Stimulated activated CD4-positive, alpha-beta T cell treated with anti-CD3 and anti-CD28 coated beads, Interleukin-4, amount 100 ng/mL, for 4 hours (primary cell): ENCODE measurements at places on chromosomes 13 and 19.

GRCh38 chr13:93805736-93806135 is 579.1 kb downstream of the GPC6 start:
- no peak for DNase-seq

GRCh38 chr13:72788831-72789230 is 6.9 kb downstream of the PIBF1 start:
- DNase-seq, result no peak

GRCh38 chr19:47179653-47180310 is 49.1 kb downstream of the SAE1 start:
- no peak for DNase-seq

DNA sequence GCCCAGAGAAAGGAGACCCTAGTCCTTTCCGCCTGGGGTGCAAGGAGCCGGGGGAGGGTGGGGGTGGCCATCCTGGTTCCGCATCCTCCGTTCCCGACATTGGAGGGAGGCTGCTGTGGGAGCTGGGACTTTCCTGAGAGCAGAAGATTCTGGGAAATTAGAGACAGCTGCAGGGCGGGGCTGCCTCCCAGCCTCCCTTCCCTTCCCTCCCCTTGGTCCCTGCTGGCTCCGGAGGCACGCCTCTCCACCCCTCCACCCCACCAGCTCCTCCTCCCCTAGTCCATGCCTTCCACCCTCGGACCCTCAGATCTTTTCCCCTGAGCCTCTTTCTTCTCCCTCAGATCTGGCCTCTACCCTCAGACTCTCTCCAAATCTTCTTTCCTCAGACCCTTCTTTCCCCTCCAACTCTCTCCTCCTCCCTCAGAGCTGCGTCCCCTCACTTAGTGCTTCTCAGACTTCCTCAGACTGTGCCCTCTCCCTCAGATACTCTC is 3.1 kb upstream of the BCL3 start:
- DNase-seq, result no peak

GRCh38 chr13:21009036-21009435 is 52.4 kb downstream of the LATS2 start:
- no peak for DNase-seq

GRCh38 chr19:18183529-18183928 is 9.5 kb upstream of the MPV17L2 start:
- DNase-seq, result no peak

DNA sequence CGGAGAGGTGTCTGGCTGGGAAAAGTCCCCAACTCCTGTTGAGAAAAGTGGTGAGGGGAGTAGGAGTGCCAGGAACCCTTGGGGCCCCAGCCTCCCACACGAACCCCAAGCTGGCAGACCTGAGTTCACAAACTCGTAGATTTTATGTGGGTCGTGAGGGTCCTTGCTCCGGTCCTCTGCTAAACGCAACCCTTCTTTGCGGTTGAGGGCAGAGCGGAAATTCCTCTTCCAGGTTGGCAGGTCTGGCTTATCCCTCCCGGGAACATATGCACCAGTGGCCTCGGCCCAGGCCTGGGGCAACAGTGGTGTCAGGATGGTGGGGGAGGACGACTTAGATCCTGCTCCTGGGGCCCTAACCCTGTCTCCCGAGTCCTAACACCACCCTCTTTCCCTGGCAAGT is 2.4 kb downstream of the IRF3 start:
- no peak for DNase-seq

DNA sequence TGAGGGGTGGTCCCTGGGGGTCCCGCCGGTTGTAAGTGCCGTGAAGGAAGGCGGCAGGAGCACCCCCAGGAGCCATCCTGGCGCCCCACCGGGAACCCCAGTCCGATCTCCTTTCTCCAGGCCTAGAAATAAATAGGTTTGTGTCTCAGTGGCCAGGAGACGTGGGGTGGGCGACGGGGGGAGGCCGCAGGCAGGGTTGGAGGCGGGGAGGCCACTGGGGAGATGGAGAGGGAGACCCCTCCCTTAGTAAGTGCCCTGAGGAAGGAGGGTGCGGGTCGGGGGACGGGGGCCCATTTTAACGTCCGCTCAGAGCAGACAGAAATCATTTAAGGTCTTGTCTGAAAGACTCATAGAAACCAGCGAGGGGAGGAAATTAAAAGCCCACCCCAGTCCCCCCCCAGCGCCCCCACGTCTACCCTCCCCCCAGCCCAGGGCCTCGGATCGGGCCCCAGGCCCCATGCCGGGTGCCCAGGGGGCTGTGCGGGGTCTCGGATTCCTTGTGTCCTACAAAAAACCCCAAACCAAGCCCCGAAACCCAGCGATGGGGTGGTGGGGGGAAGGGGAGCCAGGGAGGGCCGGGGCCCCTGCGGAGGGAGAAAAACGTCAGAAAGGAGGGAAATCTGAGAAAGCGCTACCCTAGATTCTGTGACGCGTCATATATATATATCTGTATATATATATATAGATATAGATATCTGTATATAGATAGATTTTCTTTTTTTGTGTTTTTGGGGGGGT is 19.6 kb downstream of the ZBTB7A start:
- DNase-seq, result no peak

DNA sequence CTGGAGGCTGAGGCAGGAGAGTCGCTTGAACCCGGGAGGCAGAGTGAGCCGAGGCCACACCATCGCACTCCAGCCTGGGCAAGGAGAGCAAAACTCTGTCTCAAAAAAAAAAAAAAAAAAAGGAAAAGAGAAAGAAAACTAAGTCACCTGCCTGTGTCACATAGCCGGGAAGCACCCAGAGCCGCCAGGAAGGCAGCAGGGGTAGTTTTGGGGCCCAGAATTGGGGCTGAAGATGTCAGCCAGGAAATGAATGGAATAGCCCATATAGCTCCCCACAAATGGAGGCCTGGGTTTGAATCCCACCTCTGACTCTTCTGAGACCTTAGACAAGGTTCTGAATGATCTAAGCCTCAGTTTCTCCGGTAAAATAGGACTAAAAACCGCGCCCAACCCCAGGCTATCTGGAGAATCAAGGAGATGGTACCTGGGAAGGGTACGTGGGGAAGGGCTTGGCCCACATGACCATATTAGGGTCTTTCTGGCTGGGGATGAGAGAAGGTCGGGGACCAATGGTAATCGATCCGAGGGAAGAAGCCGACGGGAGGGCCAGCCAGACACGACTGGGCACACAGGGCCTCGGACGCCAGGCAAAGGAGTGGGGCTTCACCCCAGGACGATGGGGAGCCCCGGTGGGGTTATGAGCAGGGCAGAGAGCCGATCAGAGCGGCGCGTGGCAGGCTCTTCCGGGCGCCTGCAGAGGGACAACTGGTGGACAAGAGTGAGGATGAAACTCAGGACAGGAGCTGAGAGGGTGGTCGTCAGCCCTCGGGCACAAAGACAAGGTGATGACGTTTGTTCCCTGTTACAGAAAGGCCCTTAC is 14.4 kb downstream of the CCDC124 start:
- no peak for DNase-seq

DNA sequence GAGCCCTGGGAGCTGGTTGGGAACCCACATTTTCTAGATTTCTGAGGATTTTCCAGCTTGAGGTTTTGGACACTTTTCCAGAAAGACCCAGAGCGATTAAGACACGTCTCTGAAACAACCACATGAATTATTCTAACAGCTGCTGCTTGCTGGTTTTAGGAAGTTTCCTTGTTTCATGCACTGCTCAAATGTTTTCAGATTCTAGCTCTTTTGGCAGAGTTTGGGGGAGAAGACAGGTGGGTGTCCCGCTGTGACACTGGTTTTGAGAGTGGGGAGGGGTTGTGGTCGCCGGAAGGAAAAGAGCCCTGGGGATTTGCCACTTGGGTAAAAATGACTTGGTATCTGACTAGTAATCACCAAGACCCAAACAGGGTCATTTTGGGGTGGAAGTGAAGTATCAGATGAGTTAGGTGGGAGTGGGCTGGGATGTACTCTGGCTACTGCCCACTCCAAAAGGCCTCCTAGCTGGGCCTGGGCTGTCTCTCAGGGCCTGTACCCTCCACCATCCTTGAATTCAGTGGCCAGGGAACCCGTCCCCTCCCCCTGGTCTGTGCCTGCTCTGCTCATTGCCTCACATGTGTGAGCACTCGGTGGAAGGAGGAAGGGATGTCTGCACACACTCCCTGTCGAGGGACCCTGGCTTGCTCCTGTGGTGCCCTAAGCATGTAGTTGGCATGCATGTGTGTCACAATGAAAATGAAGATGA is 13.2 kb downstream of the GATAD2A start:
- no peak for DNase-seq

- DNase-seq, result peak; percentile 24
These were observed 2.8 kb downstream of the PNMA8B start for GRCh38 chr19:46492841-46493235.

DNA sequence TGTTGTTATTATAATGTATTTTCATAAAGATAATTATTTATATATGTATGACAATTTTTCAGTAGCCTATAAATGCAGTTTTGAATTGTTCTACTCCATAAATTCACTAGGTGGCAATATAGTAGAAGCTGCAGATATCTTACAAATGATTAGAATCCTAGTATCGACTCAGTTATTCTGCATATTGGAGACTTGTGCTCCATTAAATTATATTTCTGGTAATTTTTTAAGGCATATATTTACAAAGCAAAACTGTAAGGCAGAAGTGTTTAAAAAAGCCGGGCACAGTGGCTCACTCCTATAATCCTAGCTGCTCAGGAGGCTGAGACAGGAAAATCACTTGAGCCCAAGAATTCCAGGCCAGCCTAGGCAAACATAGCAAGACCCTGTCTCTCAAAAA is 58.7 kb downstream of the DPY19L3 start:
- no peak for DNase-seq

DNA sequence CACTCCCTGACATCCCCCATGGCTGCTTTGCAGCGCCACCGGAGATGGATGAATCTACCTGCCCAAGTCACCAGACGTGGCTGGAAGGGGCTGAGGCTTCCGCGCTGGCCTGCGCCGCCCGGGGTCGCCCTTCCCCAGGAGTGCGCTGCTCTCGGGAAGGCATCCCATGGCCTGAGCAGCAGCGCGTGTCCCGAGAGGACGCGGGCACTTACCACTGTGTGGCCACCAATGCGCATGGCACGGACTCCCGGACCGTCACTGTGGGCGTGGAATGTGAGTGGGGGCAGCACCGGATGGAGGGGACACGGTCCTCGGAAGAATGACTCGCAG is 4.6 kb downstream of the ICAM5 start:
- no peak for DNase-seq

- no peak for DNase-seq
These were observed 7.1 kb downstream of the ZSCAN1 start for GRCh38 chr19:58040751-58041525.

DNA sequence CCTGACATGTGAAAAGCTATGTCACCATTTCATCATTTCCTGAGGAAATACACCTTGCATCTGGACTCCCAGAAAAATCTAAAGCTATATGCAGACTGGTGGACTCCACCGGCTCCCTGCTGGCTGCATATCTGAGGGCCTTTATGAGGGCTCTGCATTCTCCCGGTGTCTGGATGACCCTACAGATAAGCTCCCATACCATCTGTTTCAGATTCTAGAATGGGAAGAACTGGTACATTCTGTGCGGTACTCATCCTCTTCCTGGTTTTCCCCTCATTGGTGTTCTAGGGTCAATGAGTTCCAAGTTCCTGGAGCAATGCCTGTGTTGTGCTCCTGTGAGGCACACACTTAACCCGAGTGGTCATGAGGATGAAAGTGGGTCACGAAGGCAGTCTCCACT is 60.4 kb downstream of the COL4A1 start:
- no peak for DNase-seq

- no peak for DNase-seq
These were observed 419.3 kb upstream of the KLHL1 start for GRCh38 chr13:70527599-70527998.

DNA sequence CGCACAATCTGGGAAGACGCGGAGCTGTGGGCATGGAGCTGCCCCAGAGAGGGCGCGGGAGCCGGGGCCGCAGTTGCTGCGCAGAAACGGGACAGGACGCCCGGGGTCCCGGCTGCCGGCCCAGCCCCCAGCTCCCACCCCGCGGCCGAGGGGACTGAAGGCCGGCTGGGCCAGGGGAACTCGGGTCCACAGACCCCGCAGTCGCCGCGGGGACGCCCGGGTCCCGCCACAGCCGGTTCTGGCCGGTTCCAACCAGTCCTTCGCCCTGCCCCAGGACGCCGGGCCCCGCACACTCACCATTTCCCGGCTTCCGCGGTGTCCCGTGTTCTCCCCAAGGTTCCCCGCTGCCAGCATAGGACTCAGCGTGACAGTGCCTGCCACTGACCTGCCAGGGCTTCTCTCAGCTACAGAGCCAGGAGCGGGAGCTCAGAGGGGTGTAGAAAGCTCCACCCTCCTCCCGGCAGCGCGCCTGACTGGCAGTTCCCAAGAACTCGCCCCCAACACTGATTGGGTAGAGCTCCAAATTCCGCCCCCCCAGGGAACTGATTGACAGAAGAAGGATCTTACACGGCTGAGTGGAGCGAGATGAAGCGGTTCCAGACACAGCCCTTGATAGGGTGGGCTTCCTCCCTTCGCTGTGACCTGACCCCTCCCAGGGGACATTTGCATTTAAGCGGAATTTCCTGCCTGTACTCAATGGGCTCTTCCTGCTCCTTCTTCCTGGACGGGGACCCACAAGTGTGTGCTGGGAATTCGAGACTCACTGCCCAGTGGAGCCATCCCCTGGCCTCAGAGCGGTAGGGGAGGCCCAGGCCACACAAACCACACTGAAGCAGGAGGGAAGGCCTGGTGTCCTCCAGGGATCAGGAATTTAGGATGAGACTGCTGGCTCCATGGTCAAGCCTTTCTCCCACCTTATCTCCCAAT is at the start of gene ZNF442:
ZNF442 (minus strand) TSS at position 448 of the 927 bp plus-strand sequence. CDS start 2,052 bp downstream, outside the sequence.
- peak; percentile 76 for DNase-seq

- no peak for DNase-seq
These were observed 89.9 kb downstream of the UBL3 start for GRCh38 chr13:29760544-29760943.

DNA sequence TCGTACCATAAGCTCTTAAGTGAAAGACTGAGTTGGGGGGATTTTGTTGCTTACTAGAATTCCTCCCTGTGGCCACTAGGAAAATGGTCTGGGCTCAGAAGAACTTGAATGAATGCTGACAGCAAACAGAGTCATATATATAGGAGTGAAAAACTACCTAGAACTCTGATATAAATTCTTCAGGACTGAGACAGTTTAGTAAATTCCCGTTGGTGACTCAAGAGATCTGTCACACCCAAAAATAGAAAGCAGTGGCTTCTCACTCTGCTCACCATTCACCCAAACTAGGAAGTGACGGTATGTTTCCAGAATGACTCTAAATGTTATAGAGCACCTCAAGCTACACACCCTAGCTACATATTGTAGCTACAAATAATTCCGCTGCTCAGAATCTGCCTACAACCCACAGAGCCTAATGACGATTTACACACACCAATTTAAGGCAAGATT is 116.2 kb downstream of the TBC1D4 start:
- DNase-seq, result no peak

GRCh38 chr13:40390401-40390916 is 276.0 kb downstream of the FOXO1 start:
- no peak for DNase-seq

DNA sequence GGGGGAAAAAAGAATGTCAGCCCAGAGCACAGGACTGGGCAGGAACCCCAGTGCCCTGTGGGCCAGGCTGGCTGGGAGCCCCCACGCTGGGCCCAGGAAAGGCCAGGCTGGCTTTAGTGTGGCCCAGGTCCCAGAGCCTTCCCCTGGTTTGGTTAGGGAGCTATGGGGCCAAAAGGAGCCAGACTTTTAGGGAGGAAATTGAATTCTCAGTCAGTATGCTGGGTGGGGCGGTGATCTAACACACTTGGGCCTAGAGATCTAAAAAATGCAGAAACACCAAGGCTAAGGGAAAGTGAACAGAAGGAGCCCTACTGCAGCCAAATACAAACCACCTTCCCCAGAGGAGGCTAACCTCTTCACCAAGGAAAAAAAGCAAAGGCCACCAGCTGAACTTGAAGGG is 137.5 kb downstream of the CRYL1 start:
- DNase-seq, result no peak
